ENCODE measurements at places on chromosomes 16 and 17.

- DNase-seq = no peak
These were observed 135.6 kb downstream of the PARN start for GRCh38 chr16:14494396-14494966.

- DNase-seq = no peak
These were observed 38.7 kb downstream of the TIMM22 start for GRCh38 chr17:1035546-1036170.

DNA sequence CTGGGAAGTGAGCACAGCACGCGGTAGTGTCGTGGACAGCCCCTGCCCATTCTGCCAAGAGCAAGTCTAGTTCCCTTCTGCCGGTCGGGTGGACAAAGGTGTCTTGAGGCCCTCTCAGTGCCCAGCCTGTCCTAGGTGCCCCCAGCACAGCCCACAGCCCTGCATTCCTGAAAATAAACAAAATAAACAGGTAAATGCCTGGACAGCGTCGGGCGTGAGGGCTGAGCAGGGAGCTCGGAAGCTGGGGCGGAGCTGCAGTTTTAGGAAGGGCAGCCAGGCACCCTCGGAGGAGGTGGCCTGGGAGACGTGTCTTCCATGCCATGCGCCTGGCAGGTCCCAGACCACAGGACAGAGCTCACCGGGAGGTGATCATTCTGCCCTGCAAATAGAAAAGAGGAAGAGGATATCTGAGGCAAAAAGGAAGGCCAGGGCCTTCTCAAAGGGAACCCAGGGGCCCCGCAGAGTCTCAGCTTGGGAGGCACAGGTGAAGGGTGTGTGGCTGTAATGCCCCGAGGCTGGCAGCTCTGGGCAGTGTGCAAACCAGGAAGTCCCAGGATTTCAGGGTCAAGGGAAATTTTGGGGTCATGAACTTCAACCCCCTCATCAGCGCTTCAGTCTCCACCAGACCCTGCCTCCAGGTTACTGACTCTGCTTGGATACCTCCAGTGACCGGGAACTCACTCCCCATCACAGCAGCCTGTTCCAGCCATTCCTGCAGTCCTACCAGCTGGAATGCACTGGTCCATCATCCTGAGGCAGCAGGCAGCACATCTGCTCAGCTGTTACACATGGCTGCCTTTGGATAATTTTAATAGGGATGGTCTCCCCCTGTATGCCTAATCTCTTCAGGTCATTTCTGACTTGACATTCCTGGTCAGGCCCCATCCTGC is 1.7 kb downstream of the ZNF469 start:
- DNase-seq = no peak

DNA sequence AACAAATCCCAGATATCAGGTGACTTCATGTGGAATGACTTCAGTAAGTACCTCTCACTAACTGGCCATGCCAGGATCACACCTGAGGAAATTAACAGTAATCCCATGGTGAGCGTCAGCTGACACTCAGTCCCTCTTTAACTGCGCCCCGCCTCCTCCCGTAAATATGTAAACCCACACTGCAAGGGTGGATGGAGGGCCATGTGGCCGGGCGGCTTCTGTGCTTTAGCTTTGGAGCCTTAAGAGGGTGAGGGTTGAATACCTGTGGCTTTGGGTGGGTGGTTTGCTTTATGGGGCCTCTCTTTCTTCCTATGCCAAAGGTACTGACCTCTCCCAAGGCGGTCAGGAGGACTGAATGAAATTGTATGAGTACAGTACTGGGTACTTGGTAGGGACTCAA is 141.7 kb downstream of the MRM1 start:
- DNase-seq = no peak

GRCh38 chr17:43217614-43218087 is 6.0 kb downstream of the TMEM106A start:
- DNase-seq = no peak

- DNase-seq = no peak
These were observed 209.4 kb downstream of the XYLT1 start for GRCh38 chr16:17261197-17261858.

DNA sequence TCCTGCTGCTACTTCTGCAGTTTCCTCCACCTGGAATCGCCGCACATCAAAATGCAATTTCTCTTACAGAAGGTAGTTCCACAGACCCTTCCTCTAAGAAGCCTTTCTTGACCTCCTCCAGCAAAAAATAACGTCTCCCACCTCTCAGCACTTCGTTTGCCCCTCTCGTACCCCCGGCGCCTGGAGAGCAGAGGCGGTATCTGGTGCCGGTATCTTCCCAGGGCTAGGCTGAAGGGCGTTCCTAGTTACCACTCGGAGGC is 482 bp downstream of the DCTPP1 start:
- no peak for DNase-seq

DNA sequence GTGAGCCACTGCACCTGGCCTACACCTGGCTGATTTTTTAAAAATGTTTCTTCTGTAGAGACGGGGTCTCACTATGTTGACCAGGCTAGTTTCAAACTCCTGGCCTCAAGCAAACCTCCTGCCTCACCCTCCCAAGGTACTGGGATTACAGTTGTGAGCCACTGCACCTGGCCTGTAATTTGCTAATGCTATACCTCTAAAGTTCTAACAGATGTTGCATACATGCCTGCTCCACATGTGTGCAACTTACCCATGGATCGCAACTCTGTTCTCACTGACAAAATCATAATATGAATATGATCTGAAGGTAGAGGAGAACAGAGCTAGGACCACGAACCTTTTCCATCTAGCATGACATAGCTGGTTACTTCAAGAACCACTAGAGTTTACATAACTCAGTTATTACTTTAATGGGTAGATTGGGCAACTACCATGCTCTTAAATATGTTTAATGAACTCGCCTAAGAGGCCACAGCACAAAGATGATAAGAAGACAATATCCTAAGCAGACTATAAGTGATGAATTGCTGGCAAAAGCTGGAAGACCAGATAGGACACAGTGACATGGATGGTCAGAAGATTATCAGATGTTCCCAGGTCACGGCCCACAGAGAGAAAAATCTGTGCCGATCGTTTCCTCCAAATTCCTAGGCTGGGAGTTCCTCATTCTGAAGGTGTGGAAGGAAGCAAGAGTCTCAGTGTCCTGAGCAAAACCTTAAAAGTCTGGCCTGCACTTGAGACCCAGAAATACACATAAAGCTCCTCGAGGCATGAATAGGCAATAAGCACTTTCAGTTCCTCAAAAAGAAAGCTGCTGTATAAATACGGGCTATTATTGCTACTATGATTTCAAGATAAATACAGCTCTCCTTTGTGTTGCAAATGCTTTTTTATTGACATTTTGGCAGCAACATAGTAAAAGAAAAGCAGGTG is 53.6 kb upstream of the ICAM2 start:
- no peak for DNase-seq

DNA sequence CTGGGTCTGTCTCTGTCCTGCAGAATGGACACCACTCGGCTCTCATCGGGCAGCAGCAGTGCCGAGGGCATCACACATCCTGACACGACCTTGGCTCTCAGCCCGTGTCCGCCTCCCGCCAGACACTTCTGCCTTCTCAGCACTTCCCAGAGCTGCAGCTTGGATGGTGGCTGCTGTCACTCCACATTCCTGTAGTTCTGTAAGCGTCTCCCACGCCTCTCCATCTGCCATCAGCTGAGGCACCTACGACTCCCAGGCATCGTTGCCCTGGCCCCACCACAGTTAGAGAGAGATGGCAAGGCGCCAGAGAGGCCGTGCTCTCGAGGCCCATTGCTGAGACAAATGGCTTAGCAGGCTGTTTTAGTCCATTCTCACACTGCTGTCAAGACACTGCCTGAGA is 195.9 kb upstream of the CHMP6 start:
- no peak for DNase-seq

DNA sequence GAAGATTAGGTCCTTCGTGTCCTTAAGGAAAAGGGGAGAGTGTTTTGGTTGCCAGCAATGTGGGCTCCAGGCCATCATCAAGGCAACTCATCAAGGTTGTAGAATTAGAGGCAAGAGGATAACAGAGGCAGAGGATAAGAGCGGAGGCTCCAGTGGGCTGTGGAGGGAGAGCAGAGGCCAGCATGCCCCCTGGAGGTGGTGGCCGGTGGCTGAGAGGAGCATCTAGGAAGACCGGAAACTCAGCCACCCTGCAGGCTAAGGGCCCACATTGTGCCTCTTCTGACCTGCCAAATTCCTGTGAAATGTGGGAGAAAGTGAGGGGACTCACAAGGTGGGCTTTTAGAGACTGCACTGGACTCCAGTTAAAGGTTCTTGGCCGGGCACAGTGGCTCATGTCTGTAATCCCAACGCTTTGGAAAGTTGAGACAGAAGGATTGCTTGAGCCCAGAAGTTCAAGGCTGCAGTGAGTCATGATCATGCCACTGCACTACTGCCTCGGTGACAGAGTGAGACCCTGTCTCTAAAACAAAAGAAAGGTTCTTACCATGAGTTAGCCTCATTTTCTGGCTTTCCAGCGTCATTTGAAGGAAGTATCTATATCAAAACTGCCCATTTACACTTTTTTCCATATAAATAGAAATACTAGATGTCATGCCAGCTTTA is 62.7 kb upstream of the ADORA2B start:
- DNase-seq = no peak

- DNase-seq = no peak
These were observed 206.0 kb downstream of the IRX3 start for GRCh38 chr16:54080524-54081008.

DNA sequence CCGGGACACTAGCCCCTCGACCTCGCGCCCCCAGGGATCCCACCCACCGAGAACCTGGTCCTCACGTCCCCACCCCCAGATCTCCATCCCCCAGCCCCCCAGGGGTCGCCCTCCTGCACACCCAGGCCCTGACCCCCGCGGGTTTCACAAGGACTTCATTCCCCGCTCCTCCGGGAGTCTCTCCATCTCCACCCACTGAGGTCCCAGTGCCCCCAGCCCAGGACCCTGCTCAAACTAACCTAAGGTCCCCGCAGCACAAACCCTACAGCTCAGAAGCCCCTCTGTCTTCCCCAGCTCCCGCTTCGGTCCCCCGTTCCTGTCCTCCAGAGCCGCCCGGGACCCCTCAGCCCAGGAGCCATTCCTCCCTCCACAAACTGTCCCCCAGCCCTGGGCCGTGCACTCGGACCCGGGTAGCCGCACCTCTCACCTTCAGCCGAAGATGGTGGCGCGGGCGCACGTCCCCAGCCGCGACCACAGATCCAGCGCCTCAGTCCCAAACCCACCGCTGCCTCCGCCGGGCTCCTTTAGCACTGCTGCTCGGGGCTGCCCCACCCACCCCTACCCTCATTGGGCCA is at the start of gene MYH10:
TSS of gene MYH10 (minus strand) at position 499 of the 575 bp plus-strand sequence. CDS start 7,479 bp downstream, outside the sequence.
- DNase-seq = no peak

- DNase-seq = no peak
These were observed 4.2 kb downstream of the C16orf90 start for GRCh38 chr16:3490911-3491629.

DNA sequence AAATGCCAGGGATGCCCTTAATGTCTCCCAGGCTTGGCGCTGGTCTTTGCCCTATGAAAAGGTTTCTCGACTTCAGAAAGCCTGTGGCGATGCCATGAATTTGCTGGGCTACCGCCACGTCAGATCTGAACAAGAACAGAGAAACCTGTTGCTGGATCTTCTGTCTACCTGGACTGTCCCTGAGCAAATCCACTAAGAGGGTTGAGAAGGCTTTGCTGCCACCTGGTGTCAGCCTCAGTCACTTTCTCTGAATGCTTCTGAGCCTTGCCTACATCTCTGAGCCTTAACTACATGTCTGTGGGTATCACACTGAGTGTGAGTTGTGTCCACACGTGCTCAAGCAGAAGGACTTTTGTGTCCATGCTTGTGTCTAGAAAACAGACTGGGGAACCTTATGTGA is 11.4 kb downstream of the CHST4 start:
- no peak for DNase-seq

DNA sequence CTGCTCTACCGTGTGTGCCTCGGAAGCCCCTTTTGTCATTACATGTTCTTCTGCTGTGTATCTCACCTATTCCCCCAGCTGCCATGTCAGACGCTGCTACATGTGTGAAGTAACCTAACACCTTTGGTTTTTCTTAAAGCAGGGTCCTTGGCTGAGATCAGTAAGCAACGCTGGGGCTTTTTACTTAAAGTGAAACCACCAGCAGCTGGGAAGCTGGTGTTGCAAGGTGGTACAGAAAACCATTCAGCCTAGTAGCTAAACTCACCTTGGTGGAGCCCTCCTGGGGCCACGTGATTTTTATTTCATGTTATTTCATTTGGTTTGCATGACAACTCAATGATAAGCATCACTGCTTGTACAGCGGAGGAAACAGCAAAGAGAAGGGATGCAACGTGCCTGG is 62.6 kb downstream of the PLCG2 start:
- no peak for DNase-seq

- no peak for DNase-seq
These were observed 57.6 kb upstream of the B4GALNT2 start for GRCh38 chr17:49074851-49075540.

DNA sequence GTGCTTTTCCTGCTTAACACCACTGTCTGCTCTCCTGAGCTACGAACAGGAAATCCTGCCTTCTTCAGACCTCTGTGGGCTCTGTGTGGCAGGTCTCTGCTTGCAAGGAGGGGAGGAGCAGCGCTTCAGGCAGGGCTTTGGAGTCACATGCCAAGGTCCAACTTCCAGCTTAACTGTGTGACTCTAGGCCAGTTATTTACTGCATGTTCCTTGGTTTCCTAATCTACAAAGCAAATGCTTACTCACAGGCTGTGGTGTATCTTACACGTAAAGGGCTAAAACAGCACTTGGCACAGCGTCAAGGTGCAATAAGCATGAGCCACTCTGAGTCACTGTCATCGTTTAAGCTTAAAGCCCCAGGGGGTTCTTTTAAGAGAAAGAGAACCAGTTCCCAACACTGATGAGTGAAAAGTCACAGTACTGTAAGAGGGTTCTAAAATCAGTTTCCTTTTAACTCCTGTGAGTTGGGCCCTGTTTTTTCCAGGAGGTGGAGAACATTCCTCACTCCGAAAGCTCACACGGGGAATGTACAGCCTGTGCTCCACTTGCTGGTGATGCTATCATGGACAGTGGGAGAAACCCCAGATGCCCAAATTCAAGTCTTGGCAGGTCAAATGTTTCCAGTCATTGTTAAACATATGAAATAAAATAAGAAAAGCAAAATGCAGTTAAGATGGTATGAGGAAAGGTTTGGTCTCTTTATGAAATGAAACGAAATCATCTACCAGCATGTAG is 54.1 kb upstream of the BCAR1 start:
- DNase-seq = no peak

DNA sequence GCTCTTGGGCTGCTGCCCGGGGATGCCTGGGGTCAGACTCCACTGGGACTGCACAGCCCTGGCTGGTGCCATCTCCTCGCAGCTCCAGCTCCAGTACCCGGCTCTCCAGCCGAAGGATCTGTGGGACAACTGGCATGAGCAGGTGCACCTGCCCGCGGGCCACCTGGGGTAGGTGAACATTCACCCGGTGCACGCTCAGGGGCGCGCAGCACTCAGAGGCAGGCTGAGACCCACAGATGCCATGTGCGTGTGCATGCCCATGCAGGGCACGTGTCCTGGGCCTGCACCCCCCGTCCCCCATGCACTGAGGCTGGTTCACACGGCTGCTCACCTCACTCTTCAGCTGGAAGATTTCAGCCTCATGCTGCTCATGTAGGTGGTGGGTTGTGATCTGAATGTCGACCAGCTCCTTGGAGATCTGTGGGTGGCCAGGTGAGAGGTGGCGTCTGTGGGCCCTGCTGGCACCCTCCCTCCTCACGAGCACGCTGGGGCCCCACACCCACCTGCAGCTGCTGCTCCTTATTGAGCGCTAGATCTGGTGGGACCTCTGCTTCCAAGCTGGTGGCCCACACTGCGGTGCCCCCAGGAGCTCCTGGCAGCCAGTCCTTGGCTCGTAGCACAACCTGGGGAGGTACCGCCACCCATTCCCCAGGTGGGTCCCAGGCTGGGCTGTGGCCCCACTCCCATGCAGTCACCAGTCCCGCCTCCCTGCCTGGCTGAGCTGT is 618 bp downstream of the CCDC78 start:
- no peak for DNase-seq

GRCh38 chr17:59617156-59617732 is 2.5 kb upstream of the CLTC start:
- DNase-seq = no peak

GRCh38 chr17:32772453-32773025 is 104.4 kb downstream of the MYO1D start:
- DNase-seq = no peak

Measured in activated effector memory CD4-positive, alpha-beta T cell treated with Interleukin-2 at 50 U/mL for 16 hours (primary cell).